Lung (tissue), 17 donors: ENCODE measurements at places on chromosomes 6 and 20. TPM values are rescaled to one million over a fixed set of nuclear protein-coding genes. Genes with fewer than 3 reads are reported as not detected.

- peak; percentile 39 for DNase-seq
These were observed 7.8 kb downstream of the SYNGAP1 start for GRCh38 chr6:33427585-33428223.

Gene C20orf141
- total RNA-seq = not detected

Gene TP53TG5
- total RNA-seq = not detected

Gene UBD
- 15.1 TPM for total RNA-seq

Gene TRIM31
- not detected for total RNA-seq

Gene EMILIN3
- total RNA-seq = 0.06 TPM

- peak; percentile 32 for DNase-seq
These were observed 162.4 kb downstream of the CDKAL1 start for GRCh38 chr6:20696676-20697075.

Gene CPXM1
- total RNA-seq = 29.1 TPM

DNA sequence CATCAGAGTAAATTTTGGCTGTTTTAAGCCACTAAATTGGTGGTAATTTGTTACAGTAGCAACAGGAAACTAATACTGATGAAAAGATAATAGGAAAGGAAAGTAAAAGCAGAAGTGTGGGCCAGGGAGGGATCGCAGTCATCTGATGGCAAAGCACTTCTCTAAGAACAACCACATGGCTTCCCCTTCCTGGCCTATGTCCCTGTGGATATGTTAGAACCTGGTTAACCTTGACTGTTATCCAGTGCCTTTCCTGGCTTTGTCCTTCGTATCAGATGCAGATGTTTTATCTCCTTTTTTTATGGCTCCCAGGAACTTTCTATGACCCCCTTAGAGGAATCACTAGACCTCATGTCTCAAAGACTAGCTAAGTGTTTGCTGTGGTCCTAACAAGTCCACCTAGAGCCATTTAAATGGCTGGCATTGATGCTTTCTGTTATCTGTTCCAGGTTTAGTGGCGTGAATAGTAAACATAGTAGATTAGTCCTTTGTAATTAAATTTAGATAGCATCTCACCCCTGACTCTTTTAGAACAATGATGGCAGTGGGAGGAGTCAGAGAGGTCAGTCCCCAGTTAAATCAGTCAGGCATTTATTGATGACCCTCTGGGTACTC lies 79.2 kb upstream of the PHACTR2 start:
- no peak for DNase-seq
